ENCODE measurements at places on chromosomes 11 and 22. TPM values are rescaled to one million over a fixed set of nuclear protein-coding genes. Genes with fewer than 3 reads are reported as not detected.

The B3GAT1 gene
- total RNA-seq = 0.04 TPM

The MAPK12 gene
- 26.2 TPM for total RNA-seq

The LRRC32 gene
- total RNA-seq = 0.22 TPM

The POU2F3 gene
- not detected for total RNA-seq

The NLRX1 gene
- total RNA-seq = 10.9 TPM

The GGTLC2 gene
- total RNA-seq = not detected

The ME3 gene
- total RNA-seq = 16.6 TPM

The ARHGEF12 gene
- total RNA-seq = 15.0 TPM

The KIRREL3 gene
- 10.5 TPM for total RNA-seq

The ANKRD49 gene
- 6.6 TPM for total RNA-seq

The CYP2D6 gene
- 0.32 TPM for total RNA-seq

The YPEL1 gene
- 0.10 TPM for total RNA-seq

The ACR gene
- total RNA-seq = not detected

The SAA4 gene
- not detected for total RNA-seq

The RAB39A gene
- 0.48 TPM for total RNA-seq

The MPZL3 gene
- total RNA-seq = 0.25 TPM

The SEPTIN5 gene
- 10.3 TPM for total RNA-seq

The AQP11 gene
- 1.4 TPM for total RNA-seq

The KLHL22 gene
- 9.7 TPM for total RNA-seq

The SLC22A12 gene
- not detected for total RNA-seq

The ENTHD1 gene
- not detected for total RNA-seq

The OR4A47 gene
- total RNA-seq = not detected

The NXPE1 gene
- total RNA-seq = not detected

The MAP6 gene
- 1.4 TPM for total RNA-seq

The VPS26B gene
- 19.0 TPM for total RNA-seq

The NLRP14 gene
- total RNA-seq = not detected

The MRGPRX4 gene
- total RNA-seq = not detected

The ACRV1 gene
- 0.12 TPM for total RNA-seq

The CCDC73 gene
- not detected for total RNA-seq

The IRF7 gene
- 4.5 TPM for total RNA-seq

The RBMXL2 gene
- not detected for total RNA-seq

The ANGPTL5 gene
- 0.14 TPM for total RNA-seq
